ENCODE measurements at places on chromosomes 6 and 20. TPM values are rescaled to one million over a fixed set of nuclear protein-coding genes. Genes with fewer than 3 reads are reported as not detected.
A peak's percentile ranks its signal among the peaks of the same experiment; 100 is the strongest.

GRCh38 chr20:57161478-57162361 is 104.7 kb downstream of the BMP7 start:
- no peak for DNase-seq

DNA sequence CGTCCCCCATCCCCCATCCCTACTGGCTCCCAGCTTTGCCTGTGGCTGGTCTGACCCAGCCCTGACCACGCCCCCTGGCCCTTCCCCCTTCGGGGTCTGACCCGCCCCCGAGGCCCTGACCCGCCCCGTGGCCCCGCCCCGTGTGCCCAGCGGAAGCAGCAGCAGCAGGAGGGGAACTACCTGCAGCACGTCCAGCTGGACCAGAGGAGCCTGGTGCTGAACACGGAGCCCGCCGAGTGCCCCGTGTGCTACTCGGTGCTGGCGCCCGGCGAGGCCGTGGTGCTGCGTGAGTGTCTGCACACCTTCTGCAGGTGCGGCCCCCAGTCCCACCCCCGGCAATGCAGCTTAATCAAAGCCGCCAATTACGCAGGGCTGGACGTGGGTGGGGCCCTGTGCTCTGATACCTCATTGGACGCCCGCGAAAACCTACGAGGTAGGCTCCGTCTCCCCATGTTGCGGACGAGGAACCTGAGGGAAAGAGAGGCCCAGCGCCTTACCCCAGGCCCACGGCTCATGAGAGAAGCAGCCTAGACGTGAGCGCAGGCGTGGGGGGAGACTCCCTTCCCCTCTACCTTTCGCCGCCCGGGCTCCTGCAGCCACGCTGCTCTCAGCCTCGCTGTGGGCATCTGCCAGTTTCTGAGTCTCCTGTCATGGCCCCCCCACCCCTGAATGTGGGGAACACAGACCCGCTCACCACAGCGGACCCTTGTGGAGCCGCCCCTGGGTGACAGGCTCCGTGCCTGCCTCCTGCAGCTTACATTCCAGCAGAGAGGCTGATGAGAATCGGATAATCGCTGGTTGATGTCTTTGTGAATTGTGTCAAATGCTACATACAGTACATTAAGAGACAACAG is 12.8 kb downstream of the RBCK1 start:
- DNase-seq = no peak

- no peak for DNase-seq
Observed at GRCh38 chr6:81938991-81939732, 186.7 kb upstream of the TENT5A start.

DNA sequence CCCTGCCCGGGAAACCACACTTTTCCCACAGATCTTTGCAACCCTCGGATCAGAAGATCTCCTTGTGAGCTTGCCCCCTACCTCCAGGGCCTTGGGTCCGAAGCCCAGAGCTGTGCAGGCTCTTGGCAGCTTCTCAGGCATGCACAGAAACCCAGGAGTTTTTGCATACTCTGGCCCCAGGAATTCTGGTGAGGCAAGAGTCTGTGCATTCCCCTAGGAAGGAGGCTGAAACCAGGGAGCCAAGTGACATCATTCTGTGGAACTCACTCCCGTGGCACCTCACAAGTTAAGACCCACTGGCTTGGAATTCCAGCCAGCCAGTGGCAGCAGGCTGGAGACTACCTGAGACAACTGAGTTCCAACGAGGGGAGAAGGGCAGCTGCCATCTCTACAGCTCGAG is 100.1 kb downstream of the TNFRSF21 start:
- no peak for DNase-seq

- DNase-seq = no peak
Observed at GRCh38 chr20:53918020-53918311, 152.4 kb downstream of the BCAS1 start.

- no peak for DNase-seq
Observed at GRCh38 chr6:74734901-74735300, 471.0 kb downstream of the COL12A1 start.

DNA sequence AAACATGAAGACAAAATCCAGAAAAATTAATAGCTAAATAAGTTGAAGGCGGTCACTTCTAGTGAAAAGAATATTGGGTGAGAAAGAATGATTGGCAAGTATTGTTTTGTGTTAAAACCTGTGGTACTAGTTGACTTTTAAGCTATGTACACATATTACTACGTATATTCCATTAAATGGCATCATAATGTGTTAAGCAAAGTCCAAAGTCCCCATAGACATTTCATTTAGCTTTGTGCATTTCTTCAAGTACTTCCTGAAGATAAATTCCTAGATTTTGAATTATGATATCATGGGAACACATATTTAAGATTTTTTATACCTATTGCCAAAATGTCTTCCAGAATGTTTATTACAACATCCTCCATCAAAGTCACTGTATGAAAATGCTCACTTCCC is 272.7 kb upstream of the IRAK1BP1 start:
- DNase-seq = no peak

DNA sequence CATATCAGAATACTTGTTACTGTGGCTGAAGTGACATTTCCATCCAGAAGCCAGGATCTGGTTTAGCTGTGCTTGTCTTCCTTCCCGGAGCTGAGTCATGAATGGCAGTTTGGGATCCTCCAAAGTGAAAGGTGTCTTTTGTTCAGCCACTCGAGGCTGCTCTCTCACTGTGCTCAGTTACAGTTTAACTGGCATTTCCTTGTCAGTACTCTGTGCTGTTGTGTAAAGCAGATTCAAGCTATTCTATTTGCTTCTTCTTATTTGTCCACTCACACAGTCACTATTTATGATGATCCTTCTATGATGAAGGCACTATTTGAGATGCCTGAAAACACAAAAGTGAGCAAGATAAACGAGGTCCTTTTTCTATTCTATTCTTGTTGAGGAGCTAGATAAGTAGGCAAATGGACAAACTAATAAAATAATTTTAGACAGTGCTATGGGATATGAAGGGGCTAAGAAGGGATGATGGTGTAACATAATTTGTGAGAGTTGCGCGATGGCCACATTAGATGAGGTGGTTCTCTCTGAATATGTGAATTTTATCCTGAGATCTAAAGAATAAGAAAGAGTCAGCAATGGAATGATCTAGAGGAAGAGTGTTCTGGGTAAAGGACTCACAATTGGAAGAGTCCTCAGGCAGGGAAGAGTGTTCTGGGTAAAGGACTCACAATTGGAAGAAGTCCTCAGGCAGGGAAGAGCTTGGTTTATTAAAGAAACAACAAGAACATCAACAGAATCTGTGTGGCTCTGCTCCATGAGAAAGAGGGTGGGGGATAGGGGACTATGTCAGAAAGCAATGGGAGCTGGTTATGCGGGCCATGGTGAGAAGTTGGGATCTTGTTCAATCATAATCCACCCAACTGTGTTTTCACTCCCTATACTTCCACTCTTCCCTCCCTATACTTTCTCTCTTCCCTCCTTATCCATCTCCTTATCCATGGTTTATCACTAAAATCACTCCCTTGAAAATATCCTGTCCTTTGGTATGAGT is 40.1 kb downstream of the CYP24A1 start:
- DNase-seq = no peak

GRCh38 chr6:3226481-3227362 is 731 bp downstream of the TUBB2B start:
- DNase-seq = peak; percentile 46

- no peak for DNase-seq
Observed at GRCh38 chr6:28264834-28265401, 2.0 kb upstream of the ZSCAN26 start.

CEP57L1 gene
- total RNA-seq = 11.4 TPM

MPIG6B gene
- total RNA-seq = not detected

CALHM4 gene
- total RNA-seq = not detected
